ENCODE measurements at places on chromosomes 13 and 19.
A peak's percentile ranks its signal among the peaks of the same experiment; 100 is the strongest.

DNA sequence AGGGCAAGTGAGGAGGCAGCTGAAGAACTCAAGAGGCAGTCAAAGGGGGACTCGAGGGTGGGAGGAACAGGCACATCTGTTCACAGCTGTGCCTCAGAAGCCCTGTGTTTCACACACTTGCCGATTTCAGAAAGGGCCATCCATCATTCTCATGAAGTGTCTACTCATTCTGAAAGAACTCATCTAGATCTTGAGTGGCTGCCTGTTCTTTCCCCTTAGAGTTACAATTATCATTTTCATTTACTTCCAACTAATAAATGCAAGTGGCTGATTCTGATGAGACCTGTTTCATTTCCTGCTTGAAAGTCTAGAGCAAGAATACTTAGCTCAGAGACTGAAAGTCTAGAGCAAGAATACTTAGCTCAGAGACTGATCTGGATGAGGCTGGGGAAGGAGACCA, 1145.1 kb downstream of the UQCRFS1 start:
- no peak for DNase-seq

DNA sequence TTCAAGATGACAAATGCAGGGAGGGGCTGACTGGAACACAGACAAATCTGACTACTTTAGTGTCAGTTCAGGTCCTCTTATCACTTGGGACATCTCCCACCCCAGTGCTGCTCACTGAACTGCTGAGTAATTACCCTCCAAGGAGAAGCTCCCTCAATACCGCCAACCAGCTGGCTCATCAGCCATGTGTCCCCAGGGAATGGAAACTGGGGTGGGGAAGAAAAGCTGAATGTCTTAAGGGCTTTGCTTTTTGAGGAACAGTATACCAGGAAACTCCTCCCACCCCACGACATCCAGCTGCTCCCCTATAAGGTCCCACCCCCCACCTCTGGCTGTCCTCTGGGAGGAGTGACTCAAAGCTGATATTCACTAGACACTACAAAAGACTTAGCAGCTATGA, 2.0 kb downstream of the ZNF823 start:
- peak; percentile 38 for DNase-seq

GRCh38 chr19:54209811-54210494, 9.3 kb downstream of the RPS9 start:
- DNase-seq: peak; percentile 93

DNA sequence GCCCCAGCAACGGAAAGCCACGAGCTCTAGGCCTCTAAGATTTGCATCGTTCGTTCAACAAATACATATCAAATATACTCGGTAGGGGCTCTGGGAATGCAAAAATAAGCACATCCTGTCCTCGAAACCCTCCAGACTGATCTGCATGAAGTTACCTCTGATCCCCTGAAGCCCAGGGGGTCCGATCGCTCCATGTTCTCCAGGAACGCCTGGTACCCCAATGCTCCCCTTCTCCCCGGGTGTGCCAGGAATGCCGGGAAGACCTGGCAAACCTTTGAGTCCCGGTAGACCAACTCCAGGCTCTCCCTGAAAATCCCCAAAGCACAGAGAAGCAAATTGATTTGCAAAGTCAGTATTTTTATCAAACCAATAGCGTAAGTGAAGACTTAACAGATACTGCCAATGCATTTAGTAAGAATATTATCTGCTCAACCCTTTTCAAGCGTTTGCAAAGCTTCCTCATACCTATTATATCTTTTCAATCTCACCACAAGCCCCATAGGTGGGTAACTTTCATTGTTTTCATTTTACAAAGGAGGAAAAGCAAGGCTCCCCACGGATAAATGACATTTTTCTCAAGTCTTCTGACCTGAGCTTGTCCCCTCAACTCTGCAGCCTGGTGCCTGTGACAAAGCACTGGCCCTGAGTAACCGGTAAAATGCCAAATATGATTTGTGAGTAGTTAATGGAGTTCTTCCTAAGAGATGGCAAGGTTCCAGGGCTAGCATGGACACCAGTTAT, 127.7 kb downstream of the COL4A1 start:
- DNase-seq: no peak

DNA sequence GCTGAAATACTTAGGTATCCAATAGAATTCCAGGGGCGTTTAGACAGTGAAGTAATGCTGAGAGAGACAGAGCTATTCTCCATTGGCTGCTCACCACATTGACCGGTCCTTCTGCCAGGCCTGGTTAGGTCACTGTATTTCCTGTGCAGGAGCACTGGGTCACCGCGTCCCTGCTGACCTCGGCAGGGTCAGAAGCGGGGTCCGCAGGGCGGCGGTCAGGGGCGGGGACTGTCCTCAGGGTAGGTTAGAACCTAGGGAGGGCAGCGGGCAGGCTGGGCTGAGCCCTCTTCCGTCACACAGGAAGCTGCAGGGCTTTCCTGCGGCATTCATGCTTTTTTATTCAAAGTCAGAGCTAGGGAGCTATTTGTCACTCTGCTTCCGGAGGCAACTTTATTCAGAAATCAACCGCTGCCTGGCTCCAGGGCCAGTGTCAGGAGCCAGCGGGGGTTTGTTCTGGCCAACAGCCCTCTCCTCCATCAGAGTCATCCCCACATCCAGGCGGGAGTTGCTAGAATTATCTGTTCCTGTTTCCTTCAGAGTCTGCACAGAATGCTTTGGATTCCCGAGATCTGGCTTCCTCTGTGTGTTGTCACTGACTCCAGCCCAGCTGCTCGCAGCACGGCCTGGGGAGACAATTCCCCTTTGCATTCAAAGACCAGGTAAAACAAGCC, 81.2 kb upstream of the WASF3 start:
- DNase-seq: peak; percentile 71

- DNase-seq: no peak
These were observed 94.7 kb downstream of the RBM26 start for GRCh38 chr13:79311386-79311785.

GRCh38 chr13:100100115-100100879, 11.4 kb downstream of the PCCA start:
- peak; percentile 57 for DNase-seq

DNA sequence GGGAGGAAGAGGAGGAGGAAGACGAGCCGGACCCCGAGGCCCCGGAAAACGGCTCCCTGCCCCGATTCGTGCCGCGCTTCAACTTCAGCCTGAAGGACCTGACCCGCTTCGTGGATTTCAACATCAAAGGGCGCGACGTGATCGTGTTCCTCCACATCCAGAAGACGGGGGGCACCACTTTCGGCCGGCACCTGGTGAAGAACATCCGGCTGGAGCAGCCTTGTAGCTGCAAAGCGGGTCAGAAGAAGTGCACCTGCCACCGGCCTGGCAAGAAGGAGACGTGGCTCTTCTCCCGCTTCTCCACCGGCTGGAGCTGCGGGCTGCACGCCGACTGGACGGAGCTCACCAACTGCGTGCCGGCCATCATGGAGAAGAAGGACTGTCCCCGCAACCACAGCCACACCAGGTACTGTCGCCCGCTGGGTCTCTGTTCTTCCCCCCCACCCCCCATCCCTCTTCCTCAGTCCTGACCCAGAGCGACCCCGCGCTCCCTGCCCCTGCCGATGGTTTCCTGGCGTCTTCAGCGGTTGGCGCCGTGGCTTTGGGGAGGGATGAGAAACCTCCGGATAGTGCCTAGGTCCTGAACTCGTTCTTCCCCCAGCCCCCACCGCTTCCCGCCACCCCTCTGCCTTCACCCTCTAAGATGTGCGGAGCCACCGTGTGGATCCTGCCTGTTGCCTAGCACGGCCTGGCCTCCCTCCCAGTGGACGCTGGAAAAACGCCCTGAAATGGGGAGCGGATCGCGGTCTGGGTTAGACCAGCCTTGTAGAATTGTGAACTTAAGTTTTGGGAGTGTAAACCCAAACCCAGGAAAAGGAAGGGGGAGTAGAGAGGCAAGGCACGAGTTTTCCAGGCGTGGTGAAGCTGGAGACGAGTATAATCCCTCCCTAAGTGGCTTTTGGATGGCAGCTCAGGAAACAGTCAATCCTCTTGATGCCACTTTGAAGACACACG, 1.5 kb downstream of the HS6ST3 start:
- no peak for DNase-seq

GRCh38 chr19:46494146-46494940, 1.3 kb downstream of the PNMA8B start:
- DNase-seq: no peak

- no peak for DNase-seq
These were observed 27.9 kb downstream of the DOT1L start for GRCh38 chr19:2191456-2192310.

DNA sequence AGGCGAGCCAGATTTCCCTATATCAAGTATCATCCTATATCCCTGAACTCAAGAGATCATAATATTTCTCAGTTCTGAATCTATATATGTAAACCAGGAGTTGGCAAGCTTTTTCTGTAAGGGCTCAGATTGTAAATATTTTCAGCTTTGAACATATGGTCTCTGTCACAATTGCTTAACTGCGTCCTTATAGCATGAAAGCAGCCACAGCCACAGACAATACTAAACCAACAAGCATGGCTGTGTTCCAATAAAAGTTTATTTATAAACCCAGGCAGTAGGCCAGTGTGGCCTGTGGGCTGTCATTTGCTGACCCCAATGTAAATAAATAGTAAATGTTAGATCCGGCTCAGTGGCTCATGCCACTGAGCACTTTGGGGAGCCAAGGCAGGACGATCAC, 12.2 kb upstream of the MYH14 start:
- DNase-seq: no peak

GRCh38 chr13:22773465-22773864, 407.3 kb upstream of the SGCG start:
- DNase-seq: no peak

- no peak for DNase-seq
These were observed 478.4 kb downstream of the FOXO1 start for GRCh38 chr13:40187841-40188591.

DNA sequence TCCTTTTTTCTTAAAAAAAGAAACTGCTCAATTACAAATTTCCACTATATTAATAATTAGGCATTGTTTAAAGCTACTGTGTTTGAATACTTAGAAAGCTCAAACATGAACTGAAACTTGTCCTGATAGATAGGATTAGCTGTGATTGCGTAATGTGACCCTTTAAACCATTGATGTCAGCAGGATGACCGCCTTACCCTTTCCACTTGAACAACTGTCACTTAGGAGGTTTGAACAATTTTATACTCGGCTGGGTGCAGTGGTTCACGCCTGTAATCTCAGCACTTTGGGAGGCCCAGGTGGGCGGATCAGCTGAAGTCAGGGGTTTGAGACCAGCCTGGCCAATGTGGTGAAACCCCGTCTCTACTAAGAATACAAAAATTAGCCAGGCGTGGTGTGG, 2.9 kb downstream of the LAMP1 start:
- DNase-seq: no peak

DNA sequence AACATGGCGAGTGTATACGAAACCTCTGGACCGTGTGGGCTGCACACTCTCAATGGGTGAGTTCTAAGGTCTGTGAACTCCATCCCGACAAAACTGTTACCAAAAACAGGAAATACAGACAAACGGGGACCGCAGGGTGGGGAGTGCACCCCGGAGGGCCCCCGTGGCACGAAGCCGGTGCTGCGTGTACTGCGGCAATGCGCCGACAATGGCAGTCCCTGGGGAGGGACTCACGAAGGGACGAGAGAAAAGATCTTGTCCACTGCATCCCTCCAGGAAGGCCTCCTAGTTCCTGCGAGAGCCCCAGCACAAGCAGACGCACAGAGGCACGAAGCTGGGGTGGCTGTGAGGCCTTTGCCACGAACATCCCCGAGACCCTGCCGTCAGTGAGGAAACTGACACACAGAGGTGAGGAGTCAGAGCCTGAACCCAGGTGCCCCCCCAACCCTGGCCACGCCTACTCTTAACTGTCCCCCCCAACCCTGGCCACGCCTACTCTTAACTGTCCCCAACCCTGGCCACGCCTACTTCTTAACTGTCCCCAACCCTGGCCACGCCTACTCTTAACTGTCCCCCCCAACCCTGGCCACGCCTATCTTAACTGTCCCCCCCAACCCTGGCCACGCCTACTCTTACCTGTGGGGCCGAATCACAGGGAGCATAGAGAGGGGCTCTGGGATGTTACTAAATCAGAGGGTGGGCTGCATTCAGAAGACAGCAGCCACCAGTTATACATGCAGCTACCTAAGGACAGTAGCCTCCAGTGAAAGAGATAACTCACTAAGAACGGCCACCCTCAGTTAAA, 4.2 kb downstream of the MED16 start:
- no peak for DNase-seq

DNA sequence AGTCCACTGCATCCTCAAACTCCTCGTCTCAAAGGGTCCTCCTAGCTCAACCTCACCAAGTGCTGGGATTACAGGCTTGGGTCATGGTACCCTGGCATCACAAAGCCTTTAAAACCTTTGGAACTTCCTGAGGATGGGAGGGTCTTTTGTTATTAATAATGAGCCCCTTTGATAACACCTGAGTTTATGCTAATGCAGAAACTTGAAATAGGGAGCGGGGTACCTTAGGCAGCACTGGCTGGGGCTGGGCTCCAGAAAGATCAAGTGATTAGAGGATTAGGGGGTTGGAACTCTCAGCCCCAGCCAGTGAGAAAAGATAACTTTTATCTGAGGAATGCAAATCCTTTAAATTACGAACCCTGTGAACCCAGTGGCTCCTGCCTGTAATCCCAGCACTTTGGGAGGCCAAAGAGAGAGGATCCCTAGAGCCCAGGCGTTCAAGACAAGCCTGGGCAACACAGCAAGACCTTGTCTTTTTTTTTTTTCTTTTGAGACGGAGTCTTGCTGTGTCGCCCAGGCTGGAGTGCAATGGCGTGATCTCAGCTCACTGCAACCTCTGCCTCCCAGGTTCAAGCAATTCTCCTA, 9.3 kb upstream of the PSPC1 start:
- DNase-seq: no peak

DNA sequence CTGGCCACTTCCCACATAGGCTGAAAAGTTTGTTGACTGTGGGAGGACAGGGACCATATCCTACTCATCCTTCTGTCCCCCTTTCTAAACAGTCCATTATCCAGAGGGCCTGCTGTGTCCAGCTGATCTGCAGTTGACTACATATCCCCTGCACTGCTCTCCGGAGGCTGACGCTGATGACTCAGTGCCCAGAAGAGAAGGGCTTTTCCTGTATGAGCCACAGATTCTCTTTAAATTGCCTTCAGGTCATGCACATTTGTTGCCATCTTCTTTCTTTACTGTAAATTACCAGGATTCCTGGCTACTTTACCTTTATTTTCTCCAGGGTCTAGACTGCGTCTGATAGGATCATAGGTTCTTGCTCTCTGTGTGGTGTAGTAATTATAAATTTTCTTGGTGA, 125.2 kb downstream of the LACC1 start:
- DNase-seq: peak; percentile 28

DNA sequence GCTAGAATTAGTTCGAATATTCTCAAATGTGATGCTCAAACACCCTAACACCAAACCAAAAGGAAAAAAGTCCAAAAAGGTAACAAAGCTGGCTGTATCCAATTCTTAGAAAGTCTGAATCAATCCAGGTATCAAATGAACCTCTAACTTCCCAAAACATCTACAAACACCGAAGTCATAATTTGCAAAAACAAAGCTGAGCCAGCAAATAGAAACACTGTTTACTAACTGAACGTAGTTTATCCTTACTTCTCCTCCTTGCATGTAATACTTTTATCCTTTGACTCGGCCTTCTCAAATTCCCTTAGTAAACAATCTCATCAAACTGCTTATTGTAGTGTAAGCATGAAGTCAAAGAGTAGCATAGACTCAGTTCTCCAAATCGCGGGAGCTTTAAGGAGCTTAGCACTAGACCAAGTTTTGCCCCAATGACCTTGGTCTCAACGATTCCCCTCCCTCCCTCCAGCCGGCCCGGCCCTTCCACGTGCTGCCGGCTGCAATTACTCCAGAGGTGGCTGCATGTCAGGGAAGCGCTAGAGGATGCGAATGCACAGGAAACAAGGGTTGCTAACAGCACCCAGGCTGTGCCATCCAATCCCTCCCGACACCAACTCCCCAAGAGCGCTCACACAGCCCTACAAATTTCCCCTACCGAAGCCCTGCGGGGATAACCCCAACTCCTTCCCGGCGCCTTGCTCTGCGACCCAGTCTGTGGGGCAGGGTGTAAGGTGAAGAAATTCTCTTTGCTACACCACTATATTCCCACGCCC, 693 bp downstream of the XPO4 start:
- peak; percentile 18 for DNase-seq
